Activated CD4-positive, CD25-positive, alpha-beta regulatory T cell (primary cell): ENCODE measurements at places on chromosomes 6 and 20.
A peak's percentile ranks its signal among the peaks of the same experiment; 100 is the strongest.

- no peak for DNase-seq
These were observed 883.6 kb upstream of the FLRT3 start for GRCh38 chr20:15220778-15221565.

DNA sequence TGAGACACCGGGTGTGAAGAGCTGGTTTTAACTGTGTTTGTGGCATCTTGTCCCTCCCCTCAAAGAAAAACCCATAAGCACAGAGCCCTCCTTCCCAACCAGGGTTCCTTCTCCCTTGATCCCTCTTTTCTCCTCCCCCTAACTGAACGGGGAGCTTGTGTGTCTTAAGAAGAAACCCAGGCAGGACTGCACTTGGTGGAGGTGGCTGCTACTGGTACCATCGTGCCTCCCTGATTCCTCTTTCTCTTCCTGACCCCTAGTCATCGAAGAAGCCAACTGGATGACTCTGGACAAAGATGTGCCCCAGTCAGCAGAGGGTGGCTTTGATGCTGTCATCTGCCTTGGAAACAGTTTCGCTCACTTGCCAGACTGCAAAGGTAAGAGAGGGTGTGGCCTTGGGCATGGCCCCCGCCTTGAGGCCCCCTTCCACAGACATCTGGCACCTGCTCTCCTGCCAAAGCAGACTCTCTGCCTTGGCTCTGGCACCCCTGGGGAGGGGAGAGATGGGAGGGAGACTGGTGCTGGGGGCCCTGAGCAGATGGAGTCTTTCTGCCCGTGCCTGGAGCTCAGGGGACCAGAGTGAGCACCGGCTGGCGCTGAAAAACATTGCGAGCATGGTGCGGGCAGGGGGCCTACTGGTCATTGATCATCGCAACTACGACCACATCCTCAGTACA lies 2.1 kb downstream of the GNMT start:
- no peak for DNase-seq

DNA sequence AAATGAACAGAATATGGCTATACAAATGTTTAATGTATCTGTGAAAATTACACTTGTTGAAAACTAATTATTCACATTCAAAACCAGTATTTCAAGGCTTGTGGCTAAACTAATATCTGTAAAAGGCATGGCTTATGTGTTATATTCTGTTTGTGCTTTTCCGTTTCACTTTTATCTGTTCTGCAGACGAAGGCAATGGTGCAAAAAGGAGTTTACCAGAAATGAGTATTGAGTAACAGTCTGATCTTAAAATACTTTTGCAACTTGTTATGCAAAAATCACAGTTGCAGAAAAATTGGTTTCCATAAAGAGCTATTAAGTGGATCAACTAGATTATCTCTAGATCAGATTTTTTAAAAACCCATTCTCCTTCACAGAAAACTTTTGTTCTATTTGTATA lies 9.4 kb upstream of the STX11 start:
- no peak for DNase-seq

DNA sequence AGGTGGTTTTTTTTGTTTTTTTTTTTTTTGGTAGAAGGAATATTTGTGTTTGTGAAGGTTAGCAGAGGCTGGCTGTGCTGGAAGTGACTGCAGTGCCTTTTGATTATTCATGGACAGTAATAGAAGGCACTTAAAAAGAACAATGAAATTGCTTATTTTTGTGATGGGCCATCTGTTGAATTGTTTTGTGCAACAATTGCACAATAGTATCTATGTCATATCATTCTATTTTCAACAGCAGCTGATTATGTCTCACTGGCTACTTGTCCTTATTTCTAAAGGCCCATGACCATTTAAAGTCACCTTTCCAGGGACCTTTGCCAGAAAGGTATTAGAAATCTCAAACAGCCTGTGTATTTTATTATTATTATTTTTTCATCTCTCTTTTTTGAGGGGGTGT lies 70.6 kb downstream of the AFG1L start:
- DNase-seq = no peak

DNA sequence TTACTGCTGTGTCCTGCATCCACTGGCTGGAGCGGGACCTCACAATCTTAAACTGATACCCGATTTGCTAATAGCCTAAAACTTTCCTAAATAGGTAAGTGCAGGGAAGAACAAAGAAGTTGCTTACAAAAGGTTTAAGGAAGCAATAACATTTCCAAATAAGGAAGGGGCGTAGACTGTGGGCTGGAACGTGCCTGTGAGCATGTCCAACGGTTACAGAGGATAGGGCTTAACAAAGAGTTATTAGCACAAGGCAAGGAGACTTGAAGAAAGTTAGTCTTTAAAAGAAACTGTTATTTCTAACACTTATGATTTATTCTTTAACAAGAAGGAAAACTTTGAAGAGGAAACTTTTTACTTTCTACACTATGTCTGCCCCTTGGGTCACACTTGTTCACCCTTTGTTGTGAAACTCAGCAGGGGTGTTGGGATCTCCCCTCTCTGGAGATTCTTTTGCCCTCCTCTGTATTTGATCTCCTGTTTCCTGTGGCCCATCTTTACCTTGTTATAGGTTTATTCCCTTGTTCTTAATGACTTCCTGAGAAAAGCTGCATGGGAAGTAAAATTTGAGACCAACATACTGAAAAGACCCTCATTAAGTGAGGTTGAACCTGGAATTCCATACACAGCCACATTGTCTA lies 28.7 kb downstream of the KAT14 start:
- no peak for DNase-seq

GRCh38 chr6:146855889-146856288 lies 257.1 kb downstream of the ADGB start:
- DNase-seq = no peak

- DNase-seq = no peak
These were observed 2.1 kb downstream of the RAET1E start for GRCh38 chr6:149895833-149896271.

- DNase-seq = peak; percentile 12
These were observed 16.8 kb downstream of the IL17F start for GRCh38 chr6:52227495-52227894.

GRCh38 chr6:154170106-154170505 lies 131.1 kb downstream of the OPRM1 start:
- DNase-seq = no peak

DNA sequence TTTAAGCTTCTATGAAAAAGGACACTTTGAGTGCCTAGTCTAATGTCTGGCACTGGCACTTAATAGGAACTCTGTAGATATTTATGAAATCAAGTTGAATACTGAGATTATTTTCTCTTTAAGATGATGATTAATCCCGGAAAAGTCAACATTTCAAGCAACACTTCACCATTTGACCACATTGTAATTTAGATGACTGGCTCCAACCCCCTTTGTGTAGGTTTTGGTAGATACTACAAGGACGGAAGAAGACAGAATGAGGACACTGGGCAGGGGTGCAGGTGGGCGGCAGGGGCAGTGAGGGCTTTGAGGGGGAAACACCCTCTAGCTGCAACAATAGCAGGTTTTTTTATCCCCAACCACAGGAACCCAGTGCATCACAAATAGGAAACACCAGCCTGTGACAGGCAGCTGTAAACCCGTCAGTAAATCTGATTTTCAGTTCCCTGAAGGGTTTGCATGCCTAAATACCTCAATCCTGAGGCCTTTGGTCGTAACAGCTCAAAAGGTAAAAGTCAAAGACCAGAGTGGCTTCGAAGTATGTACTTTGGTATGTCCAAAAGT lies 4.6 kb downstream of the DTNBP1 start:
- DNase-seq = no peak

- DNase-seq = no peak
These were observed 15.6 kb upstream of the NELFCD start for GRCh38 chr20:58965270-58966064.

DNA sequence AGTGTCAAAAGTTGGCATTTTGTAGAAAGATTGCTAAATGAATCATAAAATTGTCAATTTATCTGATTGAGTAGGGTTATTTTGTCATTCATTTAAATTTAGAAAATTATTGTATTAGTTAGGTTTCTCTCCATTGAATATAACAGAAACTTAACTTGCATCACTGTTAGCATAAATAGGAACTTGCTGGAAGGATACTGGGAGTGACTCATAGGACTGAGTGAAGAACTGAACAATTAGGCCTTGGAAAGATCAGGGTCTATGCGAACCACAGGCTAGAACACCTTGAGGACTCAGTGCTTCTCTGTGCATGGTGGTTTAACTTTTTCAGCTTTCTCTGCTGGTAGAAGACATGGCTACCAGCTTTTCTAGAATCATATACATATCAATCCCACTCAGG lies 67.7 kb upstream of the IFNGR1 start:
- no peak for DNase-seq

DNA sequence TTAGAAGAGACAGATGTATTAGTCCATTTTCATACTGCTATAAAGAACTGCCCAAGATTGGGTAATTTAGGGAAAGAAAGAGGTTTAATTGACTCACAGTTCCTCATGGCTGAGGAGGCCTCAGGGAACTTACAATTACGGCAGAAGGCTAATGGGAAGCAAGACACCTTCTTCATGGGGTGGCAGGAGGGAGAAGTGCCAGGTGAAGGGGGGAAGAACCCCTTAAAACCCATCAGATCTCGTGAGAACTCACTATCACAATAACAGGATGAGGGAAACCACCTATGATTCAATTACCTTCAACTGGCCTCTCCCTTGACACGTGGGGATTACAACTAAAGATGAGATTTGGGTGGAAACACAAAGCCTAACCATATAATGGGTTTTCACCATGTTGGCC lies 28.9 kb upstream of the PNRC1 start:
- DNase-seq = no peak

DNA sequence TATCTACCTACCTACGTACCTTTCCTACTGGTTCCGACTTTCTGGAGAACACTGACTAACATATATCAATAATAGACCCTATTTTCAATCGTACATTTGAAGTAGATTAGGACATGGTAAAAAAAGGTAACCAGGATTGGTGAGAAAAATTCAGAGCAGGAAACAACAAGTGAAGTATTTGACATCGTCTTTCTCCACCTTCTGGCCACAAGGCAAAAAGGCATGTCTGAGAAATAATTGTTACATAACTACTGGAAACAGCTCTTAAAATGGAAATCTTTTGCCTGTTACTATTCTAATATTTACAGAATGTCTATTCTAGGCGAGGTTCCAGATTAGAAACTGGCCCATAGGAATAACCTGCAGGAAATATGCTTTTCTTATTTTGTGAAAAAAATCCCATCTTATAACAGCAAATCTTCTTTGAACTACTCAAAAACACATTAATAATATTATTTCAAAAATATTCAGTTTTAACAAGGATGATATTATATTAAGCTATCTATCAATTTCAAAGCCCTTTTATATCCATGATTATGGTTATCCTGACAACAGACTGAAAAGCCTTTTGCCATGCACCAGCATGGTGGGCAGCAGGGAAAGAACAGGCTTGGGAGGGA lies 80.8 kb downstream of the RCAN2 start:
- DNase-seq = no peak

GRCh38 chr6:28606424-28607391 lies 81.0 kb downstream of the GPX5 start:
- DNase-seq = no peak

DNA sequence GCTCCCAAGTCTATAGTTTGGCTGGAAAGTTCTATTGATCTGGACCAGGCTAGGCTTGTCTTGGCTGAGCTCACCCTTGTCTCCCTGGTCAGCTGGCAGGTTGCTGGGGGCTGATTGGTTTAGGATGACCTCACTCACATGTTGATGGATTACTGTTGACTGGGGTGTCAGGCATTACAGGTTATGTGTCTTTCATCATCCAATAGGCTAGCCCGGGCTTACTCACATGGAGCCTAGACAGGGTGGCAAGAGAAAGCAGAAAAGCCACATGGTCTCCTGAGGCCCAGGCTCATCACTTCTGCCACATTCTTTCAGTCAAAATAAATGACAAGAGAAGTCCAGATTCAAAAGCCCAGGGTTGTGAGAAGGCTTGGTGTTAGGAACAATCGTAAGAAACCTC lies 103.5 kb downstream of the BFSP1 start:
- no peak for DNase-seq
